NCI-H2171 (cell line): ENCODE measurements at places on chromosomes 2 and 18.

GRCh38 chr2:81895620-81896250, 1591.2 kb upstream of the LRRTM1 start:
- no peak for DNase-seq

- no peak for DNase-seq
Measured at GRCh38 chr2:58158481-58158880, 82.6 kb downstream of the FANCL start.

GRCh38 chr2:130389783-130390182, 33.9 kb downstream of the PTPN18 start:
- DNase-seq, result no peak

- DNase-seq, result no peak
Measured at GRCh38 chr2:83221258-83221657, 1237.8 kb downstream of the SUCLG1 start.

DNA sequence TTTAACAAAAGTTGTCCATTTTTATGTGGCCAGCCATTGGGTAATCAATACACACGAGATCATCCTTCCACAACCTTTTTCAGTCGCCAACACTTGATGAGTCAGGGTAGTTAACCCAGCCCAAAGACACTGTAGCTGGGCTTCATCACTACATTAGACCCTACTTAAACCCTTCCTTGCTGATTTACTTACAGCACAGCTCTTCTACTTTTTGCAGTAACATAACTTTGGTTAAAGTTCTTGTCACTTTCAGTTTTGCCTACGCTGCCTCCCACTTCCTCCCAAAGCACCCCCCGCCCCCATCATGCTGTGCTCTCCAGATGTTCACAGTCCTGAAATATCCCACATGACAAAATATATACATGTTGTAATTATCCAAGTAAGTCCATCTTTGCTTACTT, 103.6 kb downstream of the CDK15 start:
- no peak for DNase-seq

- DNase-seq, result no peak
Measured at GRCh38 chr2:160318218-160318617, 118.1 kb upstream of the ITGB6 start.
